ENCODE measurements at places on chromosomes 12 and 14.

- DNase-seq = no peak
Observed at GRCh38 chr12:115185506-115185905, 501.5 kb upstream of the TBX3 start.

DNA sequence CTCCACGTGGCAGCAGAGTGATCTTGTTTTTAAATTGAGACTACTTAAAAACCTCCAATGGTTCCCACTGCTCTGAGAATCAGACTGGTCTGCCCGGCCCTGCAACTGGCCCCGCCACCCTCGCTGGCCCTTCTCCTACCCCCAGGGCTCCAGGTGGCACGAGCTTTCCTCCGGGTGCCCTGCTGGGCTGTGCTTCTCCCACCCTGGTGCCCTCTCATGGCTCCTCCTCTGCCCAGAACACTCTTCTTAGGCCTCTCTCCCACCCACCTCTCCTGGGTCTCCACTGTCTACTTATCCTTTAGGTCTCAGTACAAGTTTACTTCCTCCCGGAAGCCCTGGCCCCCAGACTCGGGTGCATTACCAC, 26.5 kb downstream of the CCDC92 start:
- no peak for DNase-seq

DNA sequence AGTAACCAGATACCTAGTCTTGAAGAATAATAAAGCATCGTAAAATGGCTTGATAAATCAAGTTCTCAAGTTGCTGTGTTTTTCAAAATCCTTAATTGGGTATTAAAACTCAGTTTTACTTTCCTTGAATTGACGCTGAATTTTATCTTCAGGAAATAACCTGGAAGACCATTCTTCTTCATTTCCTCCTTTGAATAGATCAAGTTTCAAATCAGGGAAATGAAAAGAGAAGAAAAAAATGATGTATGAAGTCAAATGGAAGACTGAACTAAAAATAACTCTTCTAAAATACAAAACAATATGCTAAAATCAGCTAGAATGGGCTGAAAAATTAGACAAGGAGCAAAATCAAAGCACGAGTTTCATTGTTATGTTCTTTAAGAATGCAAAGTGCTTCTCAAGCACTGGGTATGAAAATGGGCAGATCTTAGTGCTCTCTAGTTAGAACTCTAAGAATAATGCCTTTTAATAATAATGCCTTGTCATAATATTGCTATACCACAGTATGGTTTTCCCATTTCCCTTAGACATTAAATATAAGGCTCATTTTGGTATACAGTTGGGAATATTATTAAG, 54.6 kb upstream of the CLEC14A start:
- no peak for DNase-seq

- peak; percentile 30 for DNase-seq
Observed at GRCh38 chr14:78848234-78848820, 678.2 kb downstream of the NRXN3 start.

DNA sequence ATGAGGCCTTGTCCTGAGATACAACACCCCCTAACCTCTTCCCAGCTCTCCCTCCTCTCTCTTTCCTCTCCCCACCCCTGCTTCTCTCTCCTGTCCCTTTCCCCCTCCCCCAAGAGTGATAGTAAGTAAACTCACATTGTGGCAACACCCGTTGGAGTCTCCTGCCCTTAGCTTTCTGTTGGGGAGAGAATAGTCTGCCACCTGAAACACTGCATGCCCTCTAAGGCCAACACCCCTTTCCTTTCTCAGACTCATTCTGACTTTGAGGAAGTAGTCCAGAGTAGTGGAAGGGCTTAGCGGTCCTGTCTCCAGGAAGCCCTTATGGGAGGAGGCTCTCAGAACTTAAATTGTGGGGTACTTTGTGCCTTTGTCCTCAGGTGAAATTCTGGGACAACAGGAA, 95.2 kb downstream of the PRKCH start:
- no peak for DNase-seq

DNA sequence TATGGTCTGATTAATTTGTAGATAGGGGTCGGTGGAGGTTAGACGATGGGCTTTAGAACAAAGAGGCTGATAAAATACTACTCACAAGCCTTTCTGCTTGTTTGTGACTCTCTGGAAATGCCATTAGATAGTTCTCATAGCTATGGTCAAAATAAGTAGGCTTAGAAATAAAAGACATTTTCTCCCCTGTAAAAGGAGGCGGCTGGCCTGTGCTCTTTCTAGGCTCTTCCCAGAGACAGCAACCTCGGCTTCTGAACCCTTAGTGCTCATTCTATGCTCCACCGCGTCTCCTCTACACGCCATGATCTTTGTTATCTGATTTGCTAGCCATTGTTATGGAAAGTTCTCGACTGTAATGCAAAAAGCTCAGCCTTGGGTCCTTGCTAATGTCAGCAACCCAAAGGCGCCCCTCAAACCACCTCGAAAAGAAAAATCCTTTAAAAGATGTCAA, 64.5 kb downstream of the CRADD start:
- DNase-seq = no peak

- no peak for DNase-seq
Observed at GRCh38 chr12:107983756-107984472, 145.2 kb upstream of the WSCD2 start.

GRCh38 chr12:80269803-80270552, 170.6 kb downstream of the OTOGL start:
- DNase-seq = peak; percentile 62

GRCh38 chr12:116538076-116538591, 21.0 kb upstream of the MAP1LC3B2 start:
- no peak for DNase-seq

GRCh38 chr12:1634590-1635191, 5.7 kb downstream of the WNT5B start:
- DNase-seq = peak; percentile 78

GRCh38 chr12:106046301-106046846, 92.4 kb downstream of the NUAK1 start:
- DNase-seq = no peak

DNA sequence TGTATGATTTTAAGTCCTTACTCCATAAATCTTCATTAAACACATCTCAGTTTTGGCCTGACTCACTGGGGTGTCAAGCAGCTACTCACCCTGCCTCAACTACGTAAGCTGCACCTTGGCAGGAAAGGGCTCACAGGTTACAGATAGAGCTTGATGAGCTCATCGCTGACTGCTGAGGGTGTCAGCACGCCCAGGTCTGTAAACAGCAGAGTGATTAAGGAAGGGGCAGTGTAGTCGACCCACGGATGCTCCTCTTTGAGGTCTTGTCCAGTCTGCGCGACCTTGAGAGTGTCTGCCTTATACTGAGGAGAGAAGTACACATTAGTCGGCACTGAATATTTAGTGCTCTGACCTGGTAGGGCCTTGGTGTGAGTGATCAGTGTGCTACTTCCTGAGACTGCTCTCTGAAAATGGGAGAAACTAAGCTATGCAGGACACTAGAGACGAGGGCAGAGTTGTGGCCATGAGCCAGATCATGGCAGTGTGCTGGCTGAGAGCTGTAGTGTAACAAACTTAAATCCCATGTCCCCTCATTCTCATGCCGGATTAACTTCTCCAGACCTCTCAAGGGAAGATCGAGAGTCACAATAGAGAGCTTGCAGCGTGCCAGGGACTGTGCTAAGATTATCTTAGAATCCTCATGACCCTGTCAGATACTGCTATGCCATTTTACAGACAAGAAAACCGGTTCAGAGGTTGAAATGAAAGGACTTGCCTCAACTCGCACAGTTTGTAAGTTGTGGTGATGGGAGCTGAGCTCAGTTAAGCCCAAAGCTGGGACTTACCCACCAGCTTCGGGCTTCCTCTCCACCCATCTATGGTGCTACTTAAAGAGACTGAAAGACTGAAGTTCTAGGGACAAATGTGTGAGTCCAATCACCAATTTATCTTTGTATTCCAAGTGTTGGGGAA, 11.6 kb downstream of the EIF2B1 start:
- DNase-seq = no peak

- DNase-seq = peak; percentile 81
Observed at GRCh38 chr14:24310646-24311604, at the start of gene LTB4R. LTB4R (plus strand) TSS chr14:24311502; CDS start chr14:24315652, 4,150 bp downstream.

DNA sequence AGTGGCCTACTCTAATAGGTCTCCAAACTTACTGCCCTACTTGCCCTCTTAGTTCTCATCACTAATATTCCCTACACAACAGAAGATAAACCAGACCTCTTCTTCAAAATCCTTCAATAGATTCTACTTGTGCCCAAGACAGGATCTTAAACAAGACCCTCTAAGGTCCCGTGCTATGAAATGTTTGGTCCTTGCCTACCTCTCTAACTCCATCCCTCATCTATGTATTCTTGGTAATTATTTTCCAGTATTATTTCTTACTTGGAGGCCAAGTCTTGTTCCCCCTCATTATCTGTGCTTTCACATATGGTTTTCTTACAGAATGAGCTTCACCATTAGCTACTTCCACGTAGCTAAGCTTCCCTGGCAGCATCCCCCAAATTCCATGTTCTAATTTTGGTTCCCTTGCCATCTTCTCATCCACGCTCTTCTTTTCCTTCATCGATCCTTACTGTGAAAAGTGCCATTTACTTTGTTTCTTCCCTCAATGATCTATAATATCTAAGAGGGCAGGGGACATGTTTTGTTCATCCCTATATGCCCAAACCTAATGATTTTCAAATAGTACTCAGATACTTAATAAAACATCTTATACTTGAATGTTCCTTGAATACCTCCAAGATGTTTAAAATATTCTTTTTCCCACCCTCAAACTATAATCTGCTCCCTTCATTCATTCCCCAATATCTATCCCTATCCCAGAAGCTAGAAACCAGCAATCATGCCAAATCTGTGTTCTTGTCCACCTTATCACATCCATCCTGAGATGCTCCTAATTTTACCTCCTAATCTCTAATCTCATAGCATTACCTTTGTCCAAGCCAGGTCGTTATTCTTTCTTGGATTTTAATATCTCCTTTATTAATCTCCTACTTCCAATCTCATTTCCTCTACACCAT, 10.1 kb downstream of the HNRNPC start:
- no peak for DNase-seq

- DNase-seq = peak; percentile 82
Observed at GRCh38 chr12:120361506-120362208, 7.3 kb downstream of the MSI1 start.

DNA sequence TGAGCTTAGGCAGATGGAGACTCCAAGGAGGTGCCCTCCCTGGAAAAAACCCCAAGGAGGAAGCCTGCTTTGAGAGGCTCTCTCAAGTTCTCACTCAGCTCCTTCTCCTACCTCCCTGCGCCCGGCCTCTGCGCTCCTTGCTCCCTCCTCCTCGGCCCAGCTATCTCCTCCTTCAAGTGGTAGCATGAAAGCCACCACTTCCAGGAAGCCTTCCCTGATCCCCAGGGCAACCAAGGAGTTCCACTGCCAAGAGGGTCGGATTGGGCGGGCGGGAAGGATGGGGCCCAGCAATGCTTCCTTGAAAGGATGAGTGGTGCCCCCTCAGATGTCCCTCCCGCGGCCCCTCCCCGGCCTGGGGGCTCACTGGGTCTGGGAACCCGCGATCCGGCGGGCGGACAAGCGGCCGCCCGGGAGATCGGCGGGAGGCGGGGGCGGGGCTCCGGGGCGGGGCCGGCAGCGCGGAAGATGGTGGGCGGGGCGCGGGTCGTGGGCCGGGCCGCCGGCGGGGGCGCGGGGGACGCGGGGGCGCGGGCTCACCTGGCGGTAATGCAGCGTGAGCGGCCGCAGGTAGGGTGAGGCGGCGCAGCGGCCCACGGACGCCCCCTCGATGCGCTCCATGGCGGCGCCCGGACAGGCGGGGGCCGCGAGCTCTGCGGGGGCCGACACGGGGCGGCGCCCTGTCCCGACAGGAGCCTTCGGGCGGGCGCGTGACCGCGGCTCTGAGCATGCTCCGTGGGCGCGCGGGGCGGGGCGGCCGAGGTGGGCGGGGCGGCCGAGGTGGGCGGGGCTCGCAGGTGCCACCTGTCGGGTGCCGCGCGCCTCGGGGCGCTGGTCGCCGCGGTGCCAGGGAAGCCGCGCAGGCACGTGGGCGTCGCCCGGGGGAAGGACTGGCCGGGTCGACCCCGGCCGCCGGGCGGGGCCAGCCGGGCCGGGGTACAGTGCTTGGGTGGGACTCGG, at the start of gene NUDT14:
Gene NUDT14 (minus strand): TSS at position 721 of the 957 bp plus-strand sequence. CDS start 103 bp downstream, at position 618.
- DNase-seq = no peak

GRCh38 chr12:69468237-69469026, 1.8 kb upstream of the FRS2 start:
- no peak for DNase-seq

DNA sequence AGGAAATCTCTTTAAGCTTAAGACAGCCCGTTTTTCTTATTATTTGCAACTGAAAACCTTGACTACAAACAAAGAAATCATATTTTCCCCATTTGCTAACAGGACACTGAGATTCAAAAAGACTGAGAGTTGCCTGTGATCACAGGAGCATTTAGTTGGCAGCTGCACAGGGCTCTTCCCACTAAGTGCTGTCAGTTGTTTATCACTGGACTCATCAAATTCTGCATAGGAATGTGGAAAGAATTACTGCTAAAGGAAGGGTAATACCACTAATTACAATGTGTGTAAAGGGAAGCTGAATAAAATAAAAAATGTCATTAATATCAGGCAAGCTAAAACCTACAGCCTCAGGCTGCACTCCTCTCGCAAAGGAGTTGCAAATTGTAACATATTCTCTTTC, 226.4 kb downstream of the NELL2 start:
- DNase-seq = no peak

DNA sequence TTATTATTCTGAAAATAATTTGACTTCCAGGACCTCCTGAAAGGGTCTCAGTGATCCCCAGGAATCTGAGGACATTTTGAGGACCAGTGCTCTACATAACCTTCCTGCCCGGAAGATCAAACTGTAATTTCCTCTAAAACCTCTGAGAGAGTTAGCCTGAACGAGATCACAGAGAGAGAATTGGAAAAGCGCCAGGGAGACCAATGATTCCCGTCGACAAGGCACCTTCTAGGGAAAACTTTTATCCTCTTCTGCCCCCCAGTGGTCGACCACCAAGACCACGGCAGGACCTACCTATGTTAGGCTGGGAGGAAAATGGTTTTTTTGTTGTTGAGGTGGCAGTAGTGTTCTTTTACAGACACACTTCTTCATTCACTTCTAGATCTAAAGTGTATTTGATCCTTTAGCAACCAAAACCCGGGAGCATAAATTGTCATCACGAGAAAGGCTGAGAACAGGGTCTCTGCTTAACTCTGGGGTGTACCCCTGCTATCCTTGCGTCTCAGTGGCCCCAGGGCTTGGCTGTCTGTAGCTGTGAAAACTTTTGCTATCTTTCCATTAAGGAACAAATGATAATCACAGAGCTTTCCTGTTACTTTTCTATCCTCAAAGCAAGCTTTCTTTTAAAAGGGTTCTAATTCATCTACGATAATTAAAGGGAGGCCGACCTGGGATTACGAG, 62.9 kb upstream of the NID2 start:
- peak; percentile 93 for DNase-seq

All from astrocyte of the spinal cord (primary cell).